ENCODE measurements at places on chromosomes 3 and 15.

DNA sequence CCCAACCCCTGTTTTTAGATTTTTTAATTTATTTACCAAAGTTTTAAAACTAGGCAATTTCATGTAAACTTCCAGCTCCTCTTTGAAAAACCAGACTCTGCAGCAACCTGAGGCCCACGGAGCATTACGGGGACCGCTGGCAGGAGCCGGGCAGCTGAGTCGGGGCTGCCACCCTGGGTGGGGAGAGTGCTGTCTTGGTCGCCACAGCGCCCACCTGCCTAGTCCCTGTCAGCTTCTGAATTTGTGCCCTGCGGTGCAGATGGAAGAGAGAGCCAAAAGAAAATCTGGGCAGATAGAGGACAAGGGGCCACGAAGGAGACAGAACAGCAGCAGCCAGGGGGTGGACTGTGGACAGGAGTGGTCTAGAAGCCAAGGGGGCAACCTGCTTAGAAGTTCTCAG lies 34.6 kb downstream of the PXYLP1 start:
- DNase-seq, result no peak

DNA sequence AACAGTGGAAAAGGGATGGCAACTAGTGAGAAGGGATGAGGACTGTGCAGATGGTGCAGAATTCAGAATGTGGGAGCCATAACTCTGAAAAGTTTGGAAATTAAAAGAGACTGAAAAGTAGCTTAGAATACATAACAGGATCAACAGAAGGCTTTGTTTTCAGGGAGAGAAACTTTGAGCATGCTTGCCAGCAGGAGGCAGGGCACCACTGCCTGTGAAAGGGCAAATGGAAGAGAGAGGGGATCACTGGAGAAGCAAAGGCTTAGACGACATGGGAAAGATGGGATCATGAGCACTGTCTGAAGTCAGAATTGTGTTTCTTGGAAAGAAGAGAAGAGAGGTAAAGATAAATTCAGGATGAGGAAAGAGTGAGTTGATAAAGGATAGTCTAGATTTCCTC lies 99.6 kb downstream of the ABI3BP start:
- no peak for DNase-seq

DNA sequence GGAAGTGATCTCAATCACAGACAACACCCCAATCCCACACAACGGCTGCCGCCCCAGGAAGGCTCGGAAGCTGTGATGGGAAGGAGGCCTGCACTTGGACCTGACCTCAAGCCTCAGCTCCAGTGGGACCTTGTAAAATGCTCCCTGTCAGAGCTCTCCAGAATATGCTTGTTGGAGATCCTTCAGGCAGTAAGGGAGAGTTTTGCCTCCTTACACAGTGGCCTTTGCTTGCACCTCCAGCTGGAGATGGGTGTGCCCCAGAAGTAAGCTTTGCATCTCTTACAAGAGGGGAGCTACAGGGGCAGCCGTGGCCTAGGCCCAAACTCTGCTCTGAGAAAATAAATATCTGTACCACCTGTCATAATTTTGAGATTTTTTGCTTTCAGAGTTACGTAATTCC lies 10.4 kb downstream of the MRPS11 start:
- DNase-seq, result no peak

DNA sequence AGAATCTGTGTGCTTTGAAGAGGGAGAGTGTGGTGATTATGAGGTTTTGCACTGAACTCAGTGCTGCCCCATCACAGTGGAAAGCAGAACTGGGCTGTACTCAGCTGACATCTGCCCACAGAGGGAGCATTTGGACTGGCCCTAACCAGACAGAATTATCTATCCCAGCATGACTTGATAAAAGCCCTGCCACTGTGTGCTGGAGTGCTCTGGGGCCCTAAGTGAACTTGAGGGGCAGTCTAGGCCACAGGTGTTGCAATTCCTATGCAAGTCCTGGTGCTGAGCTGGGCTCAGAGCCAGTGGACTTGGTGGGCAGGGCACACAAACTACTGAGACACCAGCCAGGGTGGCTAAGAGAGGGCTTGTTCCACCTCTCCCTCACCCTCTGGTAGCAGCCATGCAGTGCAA lies 269.2 kb upstream of the CTNNB1 start:
- DNase-seq, result no peak

GRCh38 chr3:35664460-35664919 lies 25.2 kb downstream of the ARPP21 start:
- DNase-seq, result no peak

DNA sequence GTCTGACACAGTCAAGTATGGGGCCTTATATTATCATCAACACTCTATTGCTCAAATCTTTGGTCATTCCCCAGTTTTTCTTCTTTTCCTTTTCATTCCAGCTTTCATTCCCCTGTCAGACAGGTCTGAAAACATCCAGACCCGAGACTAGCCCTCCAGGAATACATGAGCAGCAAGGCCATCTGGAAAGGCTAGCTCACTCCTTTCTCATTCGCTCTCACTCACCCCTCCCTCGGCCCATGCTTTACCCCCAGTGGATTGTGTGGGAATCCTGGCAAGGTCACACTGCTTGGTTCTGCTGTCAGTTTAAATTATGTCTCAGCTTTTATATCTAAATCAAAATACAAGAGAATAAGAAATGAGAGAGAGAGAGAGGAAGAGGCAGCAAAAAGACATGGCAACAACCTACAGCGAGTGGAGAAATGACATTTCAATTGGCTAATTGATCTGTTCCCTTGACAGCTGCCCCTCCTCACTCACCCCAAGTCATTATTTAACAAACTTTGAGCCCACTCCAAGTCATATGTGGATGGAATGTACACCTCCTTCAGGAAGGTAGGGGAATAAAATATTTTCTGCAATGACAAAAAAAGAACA lies 962.2 kb downstream of the TUSC7 start:
- DNase-seq, result no peak

DNA sequence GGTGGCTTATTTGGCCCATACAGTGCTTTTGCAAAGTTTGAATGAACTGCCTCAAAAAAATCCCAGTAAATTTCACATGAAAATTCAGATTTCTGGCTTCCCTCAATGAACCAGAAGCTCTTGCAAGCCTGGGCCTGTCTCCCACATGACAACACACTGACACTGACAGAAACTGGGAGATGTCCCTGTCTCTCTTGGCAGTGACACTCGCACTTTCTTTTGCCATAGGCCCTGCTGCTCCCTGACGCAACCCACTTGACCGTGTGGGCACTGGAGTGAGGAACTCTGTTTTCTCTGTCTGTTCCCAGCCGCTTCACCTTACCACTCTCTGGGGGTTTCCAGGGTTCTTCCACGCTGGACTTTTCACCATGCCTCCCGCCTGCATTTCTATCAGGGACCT lies 524.5 kb downstream of the SHQ1 start:
- DNase-seq, result no peak

DNA sequence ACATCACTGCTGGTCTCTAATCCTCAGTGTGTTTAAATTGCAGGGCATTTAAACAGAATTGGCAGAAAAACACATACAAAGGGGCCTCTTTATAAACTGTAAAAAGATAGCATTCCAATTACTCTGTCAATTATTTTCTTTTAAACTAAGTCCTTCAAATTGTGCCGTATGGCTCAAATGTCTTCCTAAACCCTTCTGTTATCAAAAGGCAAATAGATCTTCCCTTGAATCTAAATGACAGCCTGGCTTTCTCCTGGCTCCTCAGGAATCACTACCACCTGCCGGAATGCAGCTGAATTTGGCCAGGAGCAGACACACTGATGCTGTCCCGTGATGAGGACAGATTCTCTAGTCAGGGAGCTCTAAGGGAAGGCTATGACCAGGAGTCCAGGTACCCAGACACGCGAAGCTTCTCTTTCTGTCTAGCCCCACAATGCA lies 85.6 kb downstream of the IGF2BP2 start:
- DNase-seq, result no peak

DNA sequence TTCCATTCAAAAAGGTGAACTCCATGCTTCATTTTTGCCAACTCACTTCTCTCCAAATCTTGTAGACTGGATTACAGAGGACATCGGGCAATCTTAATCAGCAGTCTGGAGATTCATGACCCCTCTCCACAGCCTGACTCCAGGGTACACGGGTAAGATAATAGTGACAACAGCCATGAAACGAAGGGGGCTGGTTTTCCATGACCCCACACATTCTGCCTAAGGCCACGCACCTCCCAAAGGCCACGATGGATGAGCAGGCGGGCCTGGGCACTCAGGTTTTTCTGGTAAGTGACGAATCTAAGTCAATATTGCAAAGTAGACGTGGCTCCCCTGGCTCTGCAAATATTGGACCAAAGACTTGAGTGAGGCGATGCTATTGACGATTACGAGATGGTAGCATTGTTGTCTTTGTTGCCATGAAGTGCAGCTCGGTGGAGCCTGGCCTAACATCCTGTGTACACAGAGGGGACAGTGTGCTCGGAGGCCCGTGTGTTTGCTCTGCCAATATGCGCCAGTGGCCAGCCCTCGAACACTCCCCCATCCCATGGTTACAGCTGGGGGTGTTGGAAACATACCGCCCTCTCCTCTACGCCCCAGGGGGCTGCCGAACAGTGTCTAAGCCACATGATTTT lies 119.1 kb downstream of the OPA1 start:
- no peak for DNase-seq

- no peak for DNase-seq
These were observed 631.0 kb downstream of the SQOR start for GRCh38 chr15:46265664-46266347.

- no peak for DNase-seq
These were observed 114.1 kb upstream of the CDIN1 start for GRCh38 chr15:36465304-36465703.

DNA sequence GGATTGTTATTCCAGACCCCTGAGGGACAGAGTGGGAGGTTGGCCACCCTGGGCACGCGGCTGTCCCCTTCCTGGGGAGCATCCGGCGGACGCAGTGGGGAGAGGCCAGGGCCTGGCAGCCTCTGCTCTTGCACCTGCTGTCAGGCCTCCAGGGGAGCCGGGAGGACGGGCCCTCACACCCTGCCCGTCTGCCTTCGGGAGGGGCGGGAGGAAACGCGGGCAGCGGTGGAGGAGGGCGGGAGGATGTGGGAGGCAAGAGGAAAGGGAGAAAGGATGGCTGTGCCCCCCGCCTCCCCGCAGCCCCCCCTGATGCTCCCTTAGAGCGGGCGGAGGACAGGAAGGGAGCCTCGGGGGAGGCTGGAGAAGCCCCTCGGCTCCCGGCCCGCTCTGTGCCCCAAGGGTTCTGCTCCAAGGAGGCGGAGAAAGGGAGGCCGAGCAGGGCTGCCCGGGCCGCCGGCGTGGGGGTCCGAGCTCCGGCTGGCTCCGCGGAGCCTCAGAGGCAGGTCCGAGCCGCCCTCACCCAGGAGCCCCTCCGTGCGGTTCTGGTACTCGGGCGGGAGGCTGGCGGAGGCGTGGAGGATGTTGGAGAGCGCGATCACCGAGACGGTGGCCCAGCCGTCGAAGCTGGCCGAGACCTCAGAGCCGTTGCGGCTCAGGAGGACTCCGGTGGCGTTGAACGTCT lies 40.9 kb downstream of the MUC20 start:
- no peak for DNase-seq

DNA sequence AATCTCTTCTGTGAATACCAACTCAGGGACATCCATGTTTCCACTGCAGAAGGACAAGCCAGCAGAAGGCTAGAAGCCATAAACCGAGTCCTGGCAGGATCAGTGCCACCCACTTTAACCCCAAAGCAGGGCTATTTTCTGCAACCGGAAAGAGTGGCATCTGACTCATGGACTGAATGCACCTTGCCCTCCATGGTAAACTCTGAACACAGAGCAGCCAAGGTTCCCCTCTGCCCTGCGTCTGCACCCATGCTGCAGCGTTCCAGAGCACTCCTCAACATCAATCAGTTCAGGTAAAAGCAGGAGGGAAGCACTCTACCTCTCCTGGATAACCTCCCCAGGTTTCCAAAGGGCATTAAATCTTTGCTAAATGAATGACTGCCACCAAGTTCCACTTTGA lies 801 bp upstream of the NGRN start:
- no peak for DNase-seq

DNA sequence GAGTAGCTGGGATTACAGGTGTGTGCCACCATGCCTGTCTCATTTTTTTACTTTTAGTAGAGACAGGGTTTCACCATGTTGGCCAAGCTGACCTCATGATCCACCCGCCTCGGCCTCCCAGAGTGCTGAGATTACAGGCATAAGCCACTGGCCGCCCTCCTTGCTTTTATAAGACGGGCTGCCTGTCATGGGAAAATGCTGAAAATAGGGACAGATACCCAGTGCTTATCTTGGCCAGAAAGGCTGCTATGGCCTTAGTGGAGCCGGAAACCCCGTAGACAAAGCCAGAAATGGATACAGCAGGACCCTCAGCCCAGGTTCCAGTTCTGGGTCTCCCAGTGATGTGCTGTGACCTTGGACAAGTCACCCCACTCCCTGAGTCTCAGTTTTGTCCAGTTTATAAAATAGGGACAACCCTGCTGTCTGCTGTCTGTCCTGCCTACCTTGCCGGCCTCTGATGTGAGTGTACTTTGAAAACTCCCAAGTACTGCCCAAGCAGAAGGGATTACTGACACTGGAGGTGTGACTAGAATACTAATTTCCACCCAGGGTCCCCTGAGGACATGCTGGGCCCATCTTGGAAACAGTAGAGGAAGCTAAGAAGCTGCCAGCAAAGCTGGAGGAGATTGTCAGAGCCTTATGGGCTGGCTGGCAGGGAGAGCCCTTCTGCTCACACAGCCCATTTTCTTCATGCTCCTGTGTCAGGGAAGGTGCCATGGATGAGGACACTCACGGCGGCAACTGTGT lies 59.6 kb downstream of the BDH1 start:
- DNase-seq, result no peak

DNA sequence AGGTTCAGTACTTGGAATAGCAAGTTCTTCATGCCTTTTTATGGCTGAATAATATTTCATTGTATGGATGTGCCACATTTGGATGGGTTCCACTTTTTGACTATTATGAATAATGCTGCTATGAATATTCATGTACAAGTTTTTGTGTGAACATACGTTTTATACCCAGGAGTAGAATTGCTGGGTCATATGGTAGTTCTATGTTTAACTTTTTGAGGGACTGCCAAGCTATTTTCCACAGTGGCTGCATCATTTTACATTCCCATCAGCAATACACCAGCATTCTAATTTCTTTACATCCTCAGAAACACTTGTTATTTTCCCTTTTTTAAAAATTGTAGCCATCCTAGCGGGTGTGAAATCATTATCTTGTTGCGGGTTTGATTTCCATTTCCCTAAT lies 76.0 kb upstream of the PRR20G start:
- DNase-seq, result no peak

- DNase-seq, result no peak
These were observed 2.4 kb downstream of the LMCD1 start for GRCh38 chr3:8503871-8504610.

DNA sequence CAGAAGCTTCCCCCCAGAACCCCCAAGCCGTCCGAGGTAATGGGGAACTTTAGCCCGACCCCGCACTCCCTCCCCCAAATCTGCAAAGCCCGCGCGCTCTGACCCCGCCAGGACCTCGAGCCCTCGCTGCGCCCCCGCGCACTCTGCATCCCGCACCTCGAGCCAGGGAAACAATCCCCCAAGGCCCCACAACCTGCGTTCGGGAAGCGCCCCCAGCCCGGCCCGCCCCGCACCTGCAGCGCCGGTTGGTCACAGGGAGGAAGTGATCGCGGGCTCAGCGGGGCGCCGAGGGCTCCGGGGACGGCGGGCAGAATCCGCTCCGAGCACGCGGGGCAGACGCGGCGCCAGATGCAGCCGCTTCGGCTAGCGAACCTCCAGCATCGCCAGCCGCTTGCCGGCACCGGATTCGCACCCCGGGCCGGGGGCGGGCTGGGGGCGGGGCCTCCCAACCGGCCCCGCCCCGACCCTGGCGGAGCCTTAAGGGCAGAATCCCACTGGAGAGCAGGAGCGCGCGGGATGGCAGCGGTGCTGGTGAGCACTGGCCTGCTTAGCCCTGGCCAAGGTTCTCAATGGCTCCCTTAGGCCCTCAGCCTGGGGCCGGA lies at the start of gene CAMKV:
Gene CAMKV, minus strand, starts transcription at position 382 of the 602 bp plus-strand sequence. CDS start 7,518 bp downstream, outside the sequence.
- DNase-seq, result no peak
